HuH-7.5 (cell line): ENCODE measurements at places on chromosomes 6 and 20.

GRCh38 chr6:128919412-128920180, 36.7 kb downstream of the LAMA2 start:
- no peak for DNase-seq

- DNase-seq, result no peak
These were observed 87.8 kb downstream of the CTNNBL1 start for GRCh38 chr20:37781626-37782025.

DNA sequence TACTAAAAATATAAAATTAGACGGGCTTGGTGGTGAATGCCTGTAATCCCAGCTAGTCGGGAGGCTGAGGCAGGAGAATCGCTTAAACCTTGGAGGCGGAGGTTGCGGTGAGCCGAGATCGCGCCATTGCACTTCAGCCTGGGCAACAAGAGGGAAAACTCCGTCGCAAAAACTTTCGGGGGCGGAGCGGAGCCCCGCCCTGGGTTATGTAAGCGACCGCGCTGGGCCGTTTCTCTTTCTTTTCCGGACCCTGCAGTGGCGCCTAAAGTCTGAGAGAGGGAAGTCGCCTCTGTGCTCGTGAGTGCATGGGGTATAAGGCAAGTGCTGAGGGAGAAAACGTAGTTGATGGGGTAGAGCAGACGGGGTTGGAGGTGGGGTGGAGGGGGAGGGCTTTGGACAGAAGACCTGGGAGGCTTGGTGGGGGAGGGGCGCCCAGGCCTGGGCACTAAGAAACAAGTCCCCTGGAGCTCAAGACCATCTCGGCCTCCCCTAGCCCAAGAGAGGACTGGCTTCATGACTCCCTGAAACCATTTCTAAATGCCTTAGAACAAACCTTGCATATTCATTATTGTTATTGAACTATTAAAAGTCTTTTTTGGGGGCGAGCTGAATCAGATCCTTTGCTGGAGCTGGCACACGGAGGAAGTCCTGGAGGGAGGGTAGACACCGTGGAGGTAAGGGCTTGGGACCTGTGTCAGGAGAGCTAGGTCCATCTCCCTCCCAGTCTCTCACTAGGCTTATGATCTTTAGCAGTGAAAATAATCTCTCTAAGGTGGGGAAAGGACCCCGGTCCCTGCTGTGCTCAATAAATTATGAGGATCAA, 2.7 kb upstream of the MICA start:
- no peak for DNase-seq

DNA sequence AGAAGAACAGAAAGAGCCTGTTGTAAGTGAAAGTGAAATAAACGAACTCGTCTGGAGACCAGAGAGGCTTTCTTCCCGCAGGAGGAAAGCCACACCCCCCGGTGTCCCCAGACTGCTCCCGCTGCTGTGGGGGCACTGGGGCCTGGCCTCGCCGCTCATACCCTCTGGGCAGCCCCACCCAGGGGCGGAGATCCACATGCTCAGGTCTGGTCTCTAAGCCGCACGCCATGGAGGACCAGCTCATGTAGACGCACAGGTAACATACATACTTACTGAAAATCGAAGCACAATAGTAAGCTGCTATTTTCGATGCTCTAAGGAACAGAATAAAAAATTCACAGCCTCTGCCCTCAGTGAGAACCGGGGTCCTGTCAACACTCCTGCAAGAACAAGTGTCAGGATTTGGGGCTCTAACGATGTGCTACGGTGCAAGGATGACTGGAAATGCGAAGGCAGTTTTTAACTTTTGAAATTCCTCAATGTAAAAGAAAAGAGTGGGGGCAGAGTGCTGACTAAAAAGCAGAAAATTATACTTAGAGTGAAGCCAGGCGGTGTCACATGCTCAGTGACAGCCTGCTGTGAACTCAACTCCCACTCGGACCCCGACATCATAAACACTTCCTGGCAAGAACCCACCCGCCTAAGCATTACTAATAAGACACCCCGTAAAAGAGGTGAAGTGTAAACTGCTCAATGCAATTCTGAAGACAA, 110.5 kb downstream of the IRF4 start:
- no peak for DNase-seq

DNA sequence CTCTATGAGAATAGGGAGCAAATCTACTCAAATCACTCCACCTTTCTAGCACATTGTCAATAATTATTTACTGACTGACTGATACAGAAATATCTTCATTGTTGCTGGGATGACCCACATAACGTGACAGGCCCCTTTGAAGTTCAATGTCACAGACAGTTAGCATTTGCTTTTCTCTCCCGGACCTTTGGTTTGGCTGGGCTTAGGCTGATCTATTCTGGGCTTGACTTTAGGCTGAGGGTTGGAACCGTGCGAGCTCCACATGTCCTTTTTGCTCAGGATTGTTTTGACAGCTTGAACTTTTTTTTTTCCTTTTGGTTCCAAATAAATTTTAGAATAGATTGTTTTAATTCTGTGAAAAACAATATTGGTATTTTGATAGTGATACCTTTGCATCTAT, 12.0 kb downstream of the ULBP3 start:
- DNase-seq, result no peak

DNA sequence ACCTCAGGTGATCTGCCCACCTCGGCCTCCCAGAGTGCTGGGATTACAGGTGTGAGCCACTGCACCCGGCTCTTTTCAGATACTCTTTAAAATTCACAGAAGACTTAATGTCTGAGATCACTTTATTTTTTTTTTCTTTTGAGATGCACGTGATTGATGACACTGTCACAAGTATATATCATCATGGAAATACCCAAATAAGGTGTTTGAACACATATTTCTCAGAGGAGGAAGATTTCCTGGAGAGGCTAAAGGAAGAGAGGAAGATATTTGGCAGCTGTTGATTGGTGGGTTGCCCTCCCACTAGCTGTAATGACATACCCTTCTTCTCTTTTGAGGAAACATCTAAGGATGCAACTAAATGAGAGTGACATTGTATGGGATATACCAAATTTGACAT, 225.9 kb upstream of the CITED2 start:
- DNase-seq, result no peak

DNA sequence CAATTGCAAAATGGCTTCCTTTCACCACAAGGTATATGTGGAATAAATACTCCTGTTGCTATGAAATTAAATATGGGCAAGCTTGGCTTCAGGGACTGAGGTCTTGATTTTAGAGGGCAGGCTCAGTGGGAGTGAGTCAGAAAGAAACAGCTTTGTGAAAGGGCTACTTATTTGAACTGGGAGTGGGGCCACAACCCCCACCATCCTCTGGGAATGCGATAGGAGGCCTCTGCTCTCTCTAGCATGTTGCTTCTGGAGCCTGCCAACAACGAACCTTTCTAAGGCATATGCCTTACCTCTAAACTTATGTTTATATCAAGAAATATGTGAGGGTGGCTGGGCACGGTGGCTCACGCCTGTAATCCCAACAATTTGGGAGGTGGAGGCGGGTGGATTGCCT, 149.7 kb downstream of the LRRC1 start:
- DNase-seq, result no peak

- DNase-seq, result no peak
These were observed 26.3 kb downstream of the PRSS16 start for GRCh38 chr6:27273783-27274182.

DNA sequence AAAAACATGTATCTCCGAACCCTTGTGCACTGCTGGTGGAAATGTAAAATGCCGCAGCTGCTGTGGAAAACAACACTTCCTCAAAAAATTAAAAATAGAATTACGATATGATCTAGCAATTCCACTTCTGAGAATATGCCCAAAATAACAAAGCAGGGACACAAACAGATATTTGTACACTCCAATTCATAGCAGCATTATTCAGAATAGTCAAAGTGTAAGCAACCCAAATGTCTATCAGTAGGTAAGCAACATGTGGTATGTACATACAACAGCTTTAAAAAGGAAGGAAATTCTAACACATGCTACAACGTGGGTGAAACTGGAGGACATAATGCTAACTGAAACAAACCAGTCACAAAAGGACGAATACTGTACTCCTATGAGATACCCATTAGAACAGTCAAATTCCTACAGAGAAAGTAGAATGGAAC, 5.7 kb upstream of the RAB5IF start:
- DNase-seq, result no peak

GRCh38 chr6:14757418-14757817, 488.5 kb upstream of the JARID2 start:
- no peak for DNase-seq

DNA sequence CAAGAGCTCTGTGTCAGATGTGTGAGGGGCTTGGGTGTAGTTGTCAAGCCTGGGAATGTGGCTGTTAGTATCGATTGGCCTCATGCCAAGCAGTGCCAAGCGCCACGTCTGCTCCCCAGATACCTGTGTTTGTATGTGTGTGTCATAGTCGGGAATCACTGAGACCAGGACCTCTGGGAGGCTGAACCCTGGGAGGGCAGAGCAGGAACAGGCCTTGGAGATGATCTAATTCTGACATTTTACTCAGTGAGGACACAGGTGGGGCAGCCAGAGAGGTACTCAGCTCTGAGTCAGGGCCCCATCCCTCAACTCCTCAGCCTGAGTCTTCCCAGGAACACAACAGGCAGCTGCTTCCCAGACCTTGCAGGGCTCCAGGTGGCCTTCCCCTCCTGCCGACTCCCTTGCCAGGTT, 51.2 kb upstream of the FANCE start:
- no peak for DNase-seq
